Caudate nucleus (tissue), 63 donors: ENCODE measurements at places on chromosomes 2 and 18.

DNA sequence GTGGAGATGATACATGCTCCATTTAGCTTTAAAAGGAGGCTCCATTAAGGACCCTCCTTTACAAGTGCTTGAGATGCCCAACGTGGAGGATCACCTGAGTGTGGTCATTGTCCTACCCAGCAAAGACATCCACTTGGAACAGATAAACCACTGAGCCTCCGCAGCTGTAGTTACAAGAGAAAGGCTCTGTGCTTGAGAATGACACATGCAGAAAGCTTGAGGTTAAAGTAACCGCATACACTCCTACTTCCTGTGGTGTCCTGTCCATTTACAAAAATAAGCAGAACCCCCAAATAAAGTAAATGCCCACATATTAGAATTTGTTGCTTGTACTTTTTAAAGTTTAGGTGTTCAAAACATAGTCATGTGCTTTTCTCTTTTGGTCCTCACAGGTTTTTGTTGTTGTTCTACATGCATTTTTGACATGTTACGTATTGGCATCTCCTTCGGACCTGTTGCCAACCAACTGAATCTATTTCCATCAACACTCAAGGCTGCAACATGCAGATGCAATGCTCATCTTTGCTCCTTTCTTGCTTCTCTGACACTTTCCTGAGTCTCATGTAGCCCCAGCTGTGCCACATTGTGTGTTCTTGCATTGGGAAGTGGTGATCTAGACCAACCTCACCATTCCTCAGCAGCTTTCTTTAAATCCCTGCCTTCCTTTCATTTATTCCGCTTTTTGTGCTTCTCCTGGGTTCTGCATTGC, 56.0 kb downstream of the SERPINB7 start:
- DNase-seq = no peak

GRCh38 chr2:214836568-214836967, 27.1 kb upstream of the BARD1 start:
- no peak for DNase-seq

- DNase-seq = no peak
Measured at GRCh38 chr18:50862401-50862800, 16.5 kb upstream of the ME2 start.

GRCh38 chr18:80037869-80038630, 3.8 kb downstream of the RBFA start:
- DNase-seq = no peak

DNA sequence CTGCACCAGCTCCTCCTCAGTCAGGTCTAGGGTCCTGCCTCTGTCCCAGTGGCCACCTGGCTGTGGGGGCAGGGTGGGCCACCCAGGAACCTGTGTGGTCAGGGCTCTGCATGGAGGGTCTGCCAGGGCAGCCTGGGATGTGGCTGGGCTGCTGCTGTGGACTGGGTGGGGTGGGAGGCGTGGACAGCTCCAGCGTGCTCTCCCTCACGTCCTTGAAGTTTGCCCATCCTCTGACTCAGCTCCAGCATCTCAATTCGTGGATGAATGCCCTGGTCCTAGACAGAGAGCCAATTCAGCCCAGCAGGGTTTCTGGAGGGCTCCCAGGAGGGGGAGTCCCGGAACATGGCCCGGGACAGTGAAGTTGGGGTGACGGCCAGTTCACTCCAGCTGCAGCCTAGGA, 64.3 kb upstream of the EPAS1 start:
- DNase-seq = peak; percentile 14

DNA sequence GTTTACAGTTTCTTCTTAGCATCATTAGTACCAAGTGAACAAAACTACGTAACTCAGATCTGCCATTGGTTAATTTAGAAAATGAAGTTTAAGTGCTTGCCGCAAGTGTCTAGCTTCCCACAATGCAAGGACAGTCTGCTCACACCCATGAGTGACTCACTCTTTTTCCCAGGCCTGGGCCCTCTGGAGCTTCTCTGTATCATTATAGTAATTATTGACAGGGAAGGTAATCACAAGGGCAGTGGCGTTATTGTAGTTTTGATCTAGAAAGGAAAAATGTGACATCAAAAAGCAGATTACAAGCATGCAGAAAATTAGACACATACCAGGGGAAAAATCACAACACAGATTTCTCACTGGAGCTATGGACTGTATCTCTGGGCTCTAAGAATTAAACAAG, 38.5 kb downstream of the NPC1 start:
- no peak for DNase-seq

DNA sequence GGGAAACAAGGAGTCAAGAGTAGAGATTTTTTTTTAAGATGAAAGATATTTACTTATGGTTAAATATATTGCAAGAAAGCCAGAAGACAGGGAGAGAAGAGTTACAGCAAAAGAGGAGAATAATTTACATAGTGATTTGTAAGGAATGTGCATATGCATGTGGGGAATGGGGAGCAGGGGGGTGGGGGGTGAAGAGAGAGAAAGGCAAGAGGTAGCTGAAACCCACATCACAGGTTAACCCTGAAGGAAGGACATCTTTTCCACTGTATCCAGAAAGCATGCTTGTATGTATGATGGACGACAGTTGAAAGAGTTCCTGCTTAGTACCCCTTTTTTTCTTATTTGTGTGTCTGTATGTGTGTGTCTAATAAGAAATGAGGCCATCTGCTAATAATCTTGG, 371.9 kb downstream of the RAD51AP2 start:
- DNase-seq = no peak

- DNase-seq = no peak
Measured at GRCh38 chr2:44598330-44599119, 236.8 kb downstream of the CAMKMT start.

GRCh38 chr2:149218497-149218896, 111.9 kb upstream of the LYPD6 start:
- no peak for DNase-seq

DNA sequence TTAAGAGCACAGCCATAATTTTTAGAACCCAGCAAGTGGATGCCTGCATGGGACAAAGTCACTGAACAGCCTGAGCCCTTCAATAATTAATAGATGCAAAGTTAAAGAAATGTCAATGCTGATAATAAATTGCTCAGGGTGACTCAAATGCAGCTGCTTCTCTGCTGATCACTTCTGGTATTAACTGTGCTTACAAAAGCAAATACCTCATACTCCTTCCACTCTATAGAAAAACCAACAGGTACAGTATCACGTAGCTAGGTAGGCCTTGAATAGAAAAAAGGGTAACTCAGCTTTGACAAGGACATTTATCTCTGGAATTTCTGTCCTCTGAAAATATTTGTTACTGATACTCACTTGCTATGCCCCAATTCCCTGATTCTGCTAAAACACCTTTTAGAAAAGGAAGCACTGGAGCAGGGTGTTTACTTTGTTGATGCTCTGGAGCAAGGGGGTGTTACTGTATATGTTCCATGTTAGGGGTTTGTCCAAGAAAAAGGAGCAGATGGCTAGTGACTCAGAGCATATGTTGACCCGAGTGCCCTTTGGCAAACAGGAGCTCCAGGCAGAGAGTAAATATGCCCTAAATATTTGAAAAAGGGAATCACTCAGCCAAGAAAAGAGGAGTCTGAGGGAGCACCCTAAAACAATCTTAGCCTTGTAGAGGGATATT, 59.1 kb upstream of the RTN4 start:
- DNase-seq = no peak

DNA sequence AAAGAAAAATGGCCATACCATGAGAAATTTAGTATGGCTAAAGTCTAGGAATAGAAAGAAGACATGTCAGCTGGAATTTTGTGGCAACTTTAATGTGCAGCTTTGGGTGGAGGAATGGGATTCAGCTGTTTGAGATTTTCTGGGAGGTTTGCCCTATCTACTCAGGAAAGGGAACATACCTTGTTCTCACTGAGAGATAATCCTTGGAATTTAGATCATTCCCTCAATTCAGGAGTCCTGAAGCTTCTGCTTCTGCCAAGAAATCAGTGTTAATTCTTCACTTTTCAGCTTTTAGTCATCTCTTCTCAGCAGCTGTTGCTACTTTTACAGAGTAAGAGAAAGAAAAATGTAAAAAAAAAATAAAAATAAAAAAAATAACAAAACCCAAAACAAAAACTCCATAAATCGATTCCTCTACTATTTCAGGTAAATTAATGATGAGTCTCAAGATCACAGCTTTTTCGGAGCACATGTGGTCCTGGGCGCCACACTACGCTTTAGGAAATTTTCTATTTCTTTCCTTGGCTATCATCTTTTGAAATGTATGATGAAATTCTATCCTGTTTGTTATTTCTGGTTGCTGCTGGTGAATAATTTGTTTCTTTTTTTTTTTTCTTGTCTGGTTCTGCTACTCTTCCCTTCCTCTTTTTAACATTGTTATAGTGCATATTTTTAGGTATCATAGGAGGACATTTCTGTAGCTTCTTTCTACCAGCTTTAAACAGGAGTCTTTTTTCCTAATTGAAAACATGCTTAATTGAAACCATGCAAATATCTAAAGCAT, 18.9 kb upstream of the BAZ2B start:
- DNase-seq = no peak

- DNase-seq = no peak
Measured at GRCh38 chr18:67634631-67635338, 118.3 kb upstream of the DSEL start.

GRCh38 chr2:71455011-71455740, 1.8 kb downstream of the DYSF start:
- DNase-seq = no peak

- no peak for DNase-seq
Measured at GRCh38 chr2:232798187-232798586, 21.8 kb upstream of the KCNJ13 start.

GRCh38 chr18:12329125-12329698, 21.2 kb downstream of the TUBB6 start:
- no peak for DNase-seq

DNA sequence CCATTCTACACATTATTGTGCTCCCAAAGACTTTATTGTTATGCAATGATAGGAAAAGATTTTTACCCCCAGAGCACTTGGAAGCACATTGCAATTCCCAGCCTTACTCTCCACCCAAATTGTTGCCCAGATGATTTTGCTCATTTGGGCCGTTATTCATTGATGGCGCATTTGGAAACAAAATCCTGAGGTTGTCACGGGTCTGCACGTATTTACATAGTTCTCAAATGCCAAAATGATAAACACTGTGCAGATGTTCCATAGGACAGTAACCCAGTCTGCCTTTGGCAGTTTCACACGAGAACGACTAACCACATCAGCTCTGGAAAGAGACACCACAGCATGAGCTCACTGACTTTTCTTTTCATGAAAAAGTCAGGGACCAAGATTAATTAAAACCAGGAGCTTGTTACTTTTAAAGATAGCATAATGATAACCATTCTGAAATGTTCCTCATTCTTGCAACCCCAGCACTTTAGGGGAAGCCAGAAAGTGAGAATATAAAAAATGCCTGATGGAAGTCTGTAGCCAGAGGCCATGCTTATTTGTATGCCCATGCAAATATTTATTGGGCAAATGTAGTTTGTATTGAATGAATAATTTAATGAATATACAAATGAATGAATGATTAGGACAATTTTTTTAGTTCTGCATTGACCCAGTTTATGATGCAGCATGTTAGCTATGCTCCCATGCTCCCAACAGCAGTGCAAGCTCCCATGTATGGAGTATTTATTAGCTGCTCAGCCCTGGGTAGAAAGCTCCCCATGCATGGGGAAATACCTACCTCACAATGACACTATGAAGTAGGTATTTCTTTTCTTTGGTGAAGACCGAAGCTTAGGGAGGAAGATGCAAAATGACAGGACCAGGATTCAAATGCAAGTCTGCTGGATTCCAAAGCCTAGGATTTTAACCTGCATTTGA, 84.6 kb downstream of the MAIP1 start:
- DNase-seq = no peak

DNA sequence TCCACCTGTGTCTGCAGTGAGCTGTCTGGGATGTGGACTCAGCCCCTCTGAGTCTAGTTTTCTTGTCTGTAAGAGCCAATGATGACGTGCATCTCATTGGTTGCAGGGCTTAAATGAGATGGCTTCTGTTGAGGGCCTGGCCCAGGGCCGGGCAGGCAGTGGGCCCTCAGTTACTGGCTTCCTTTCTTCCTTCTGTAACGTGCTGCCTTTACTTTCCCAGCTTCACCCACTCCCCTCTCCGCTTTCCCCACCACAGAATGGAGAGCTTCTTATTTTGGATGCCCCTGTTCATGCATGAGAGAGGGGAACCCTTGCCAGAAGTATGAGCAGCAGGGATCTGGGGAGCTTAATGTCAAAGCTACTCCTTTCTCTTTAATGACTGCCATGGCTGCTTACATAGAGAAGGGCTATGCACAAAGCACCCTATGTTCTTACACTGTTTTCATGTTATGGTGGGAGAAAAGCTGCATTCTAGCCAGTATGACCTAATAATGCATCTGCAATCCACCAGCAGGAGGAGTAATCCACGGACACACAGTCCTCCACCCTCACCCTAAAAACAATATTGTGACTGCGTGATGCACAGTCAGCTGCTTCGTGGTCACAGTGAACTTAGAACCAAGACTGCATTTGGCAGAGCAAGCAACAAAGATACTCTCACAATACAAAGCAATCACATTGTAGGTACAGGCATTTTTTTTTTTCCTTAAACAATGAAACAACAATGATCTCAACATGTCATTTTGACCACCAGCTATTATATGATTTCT, 37.2 kb downstream of the CREG2 start:
- no peak for DNase-seq

- DNase-seq = no peak
Measured at GRCh38 chr2:27634291-27634690, 5.4 kb downstream of the GPN1 start.

- DNase-seq = no peak
Measured at GRCh38 chr18:72830109-72830508, 37.7 kb downstream of the NETO1 start.

DNA sequence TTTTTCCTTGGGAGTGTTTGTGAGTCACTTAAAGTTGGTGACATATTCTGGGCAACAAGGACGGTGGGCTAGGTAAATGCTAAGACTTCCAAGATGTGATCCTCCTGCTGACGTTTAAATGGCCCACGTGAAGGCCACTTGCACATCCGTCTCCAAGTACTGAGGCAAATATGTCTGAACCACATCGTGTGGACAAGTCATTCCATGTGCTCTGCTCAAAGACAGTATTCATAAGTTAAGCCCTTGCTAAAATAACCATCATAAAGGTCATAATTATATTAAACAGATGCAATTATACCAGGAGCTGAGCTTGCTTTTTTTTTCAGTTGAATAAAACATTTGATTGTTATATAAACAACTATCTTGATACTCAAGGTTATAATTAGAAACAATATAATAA, 44.8 kb downstream of the SPP2 start:
- DNase-seq = no peak

DNA sequence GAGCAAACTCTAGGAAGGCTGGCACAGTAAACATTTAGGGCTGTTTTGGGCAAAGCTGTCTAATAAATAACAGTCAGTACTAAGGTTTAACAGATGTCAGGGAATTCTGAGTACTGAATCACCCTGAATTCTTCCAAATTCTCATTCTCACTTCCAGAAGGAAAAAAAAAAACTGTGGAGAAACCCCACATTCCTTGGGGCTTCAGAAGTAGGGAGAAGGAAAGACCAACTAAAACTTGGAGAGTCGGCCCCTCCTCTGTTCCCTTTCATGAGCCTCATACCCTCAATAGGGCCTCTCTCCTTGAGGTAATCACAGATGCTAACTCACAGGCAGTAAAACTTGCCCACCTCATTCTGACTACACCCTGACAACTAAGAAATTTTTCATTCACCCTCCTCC, 62.1 kb downstream of the CCDC148 start:
- no peak for DNase-seq

GRCh38 chr2:189049709-189050164, 75.6 kb downstream of the COL3A1 start:
- DNase-seq = no peak

- DNase-seq = no peak
Measured at GRCh38 chr2:57376985-57377384, 669.6 kb upstream of the VRK2 start.
